ENCODE measurements at places on chromosomes 4 and X. TPM values are rescaled to one million over a fixed set of nuclear protein-coding genes. Genes with fewer than 3 reads are reported as not detected.

GRCh38 chr4:123421937-123422781 is 25.6 kb downstream of the SPRY1 start:
- no peak for DNase-seq
- no peaks in the 10 kb centered on the region for H3K36me3 ChIP-seq
- H3K27me3 ChIP-seq: no peaks in the 10 kb centered on the region

FAM236C gene
- not detected for total RNA-seq

FGB gene
- 0.38 TPM for total RNA-seq

GRCh38 chr4:164529058-164529457 is 224.9 kb upstream of the SMIM31 start:
- no peak for DNase-seq
- H3K27me3 ChIP-seq: no peaks in the 10 kb centered on the region
- H3K36me3 ChIP-seq: no peaks in the 10 kb centered on the region
- no peak overlapping the region for H3K4me3 ChIP-seq
- H3K27ac ChIP-seq: no peak overlapping the region

GRCh38 chr4:85496126-85496849 is 21.3 kb downstream of the ARHGAP24 start:
- no peak for DNase-seq
- H3K4me3 ChIP-seq: no peak overlapping the region
- no peaks in the 10 kb centered on the region for H3K27me3 ChIP-seq
- peak overlapping the region; percentile 23 for H3K27ac ChIP-seq

- H3K27me3 ChIP-seq: peaks cover 25% of the 10 kb centered on the region
- no peaks in the 10 kb centered on the region for H3K36me3 ChIP-seq
- no peak overlapping the region for H3K4me3 ChIP-seq
- no peak for DNase-seq
Observed at GRCh38 chrX:123311486-123311885, 127.4 kb downstream of the GRIA3 start.

DNA sequence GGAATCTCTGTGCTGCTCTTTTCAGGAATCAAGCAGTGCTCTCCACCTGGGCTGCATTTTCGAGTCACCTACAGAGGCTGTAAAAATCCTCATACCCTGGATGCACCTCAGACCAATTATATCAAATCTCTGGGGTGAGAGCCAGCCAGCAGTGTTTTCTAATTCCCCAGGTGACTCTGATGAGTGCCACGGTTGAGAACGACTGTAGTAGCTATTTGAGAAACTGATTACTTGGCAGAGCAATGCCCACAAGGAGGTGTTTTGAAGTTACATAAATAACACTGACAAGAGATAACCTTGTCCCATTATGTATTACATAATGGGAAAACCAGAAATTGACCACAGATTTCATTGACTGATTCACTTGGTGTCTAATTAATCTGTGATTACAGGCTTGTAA is 46.8 kb downstream of the CLCN4 start:
- no peaks in the 10 kb centered on the region for H3K36me3 ChIP-seq
- no peaks in the 10 kb centered on the region for H3K27me3 ChIP-seq
- H3K4me3 ChIP-seq: no peak overlapping the region
- no peak for DNase-seq

CENPVL2 gene
- total RNA-seq: not detected

- no peak overlapping the region for H3K27ac ChIP-seq
- H3K4me1 ChIP-seq: no peaks in the 10 kb centered on the region
- no peaks in the 10 kb centered on the region for H3K36me3 ChIP-seq
- no peaks in the 10 kb centered on the region for H3K27me3 ChIP-seq
Observed at GRCh38 chr4:165343353-165344191, 16.1 kb downstream of the MSMO1 start.

HS6ST2 gene
- 40.2 TPM for total RNA-seq

DNA sequence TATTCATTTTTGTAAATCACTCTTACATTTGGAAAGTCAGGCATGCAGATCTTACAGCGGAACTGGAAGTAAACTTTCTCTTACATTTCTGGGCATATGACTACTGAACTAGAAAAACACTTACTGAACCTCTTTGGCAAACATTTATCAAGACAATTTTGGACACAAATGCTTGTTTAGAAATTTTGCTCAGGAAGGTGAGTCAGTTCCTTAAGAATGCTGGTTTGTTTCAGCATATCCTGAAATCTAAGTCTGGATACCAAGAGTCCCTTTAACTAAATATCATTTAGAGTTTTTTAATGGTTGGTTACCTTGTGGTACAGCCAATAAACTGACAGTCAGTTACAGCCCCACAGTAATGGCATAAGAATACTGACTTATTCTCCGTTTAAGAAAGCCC is 15.0 kb downstream of the SHISA3 start:
- no peak overlapping the region for H3K27ac ChIP-seq
- no peak for DNase-seq
- no peaks in the 10 kb centered on the region for H3K27me3 ChIP-seq
- H3K36me3 ChIP-seq: no peaks in the 10 kb centered on the region

- no peaks in the 10 kb centered on the region for H3K4me1 ChIP-seq
- H3K27me3 ChIP-seq: no peaks in the 10 kb centered on the region
- no peak overlapping the region for H3K27ac ChIP-seq
Observed at GRCh38 chr4:114078636-114079035, 99.2 kb upstream of the ARSJ start.

TMSB15C gene
- 4.0 TPM for total RNA-seq

GRCh38 chr4:142085513-142086292 is 449.3 kb downstream of the IL15 start:
- H3K27me3 ChIP-seq: no peaks in the 10 kb centered on the region
- H3K27ac ChIP-seq: no peak overlapping the region
- H3K4me1 ChIP-seq: peaks cover 7% of the 10 kb centered on the region
- H3K36me3 ChIP-seq: peaks cover 4% of the 10 kb centered on the region
- H3K4me3 ChIP-seq: no peak overlapping the region

- no peaks in the 10 kb centered on the region for H3K27me3 ChIP-seq
- no peak overlapping the region for H3K27ac ChIP-seq
- no peaks in the 10 kb centered on the region for H3K36me3 ChIP-seq
- H3K4me1 ChIP-seq: peaks cover 11% of the 10 kb centered on the region
- no peak for DNase-seq
- H3K4me3 ChIP-seq: no peak overlapping the region
Observed at GRCh38 chr4:156906325-156906724, 65.3 kb downstream of the PDGFC start.

CSAG1 gene
- total RNA-seq: not detected

SLC26A1 gene
- total RNA-seq: 0.68 TPM

GRCh38 chrX:74449937-74450330 is 28.6 kb downstream of the SLC16A2 start:
- no peak overlapping the region for H3K4me3 ChIP-seq
- H3K4me1 ChIP-seq: no peaks in the 10 kb centered on the region
- H3K36me3 ChIP-seq: no peaks in the 10 kb centered on the region
- peaks cover 13% of the 10 kb centered on the region for H3K27me3 ChIP-seq

GRCh38 chr4:145102619-145103018 is 4.5 kb downstream of the ABCE1 start:
- H3K27me3 ChIP-seq: no peaks in the 10 kb centered on the region
- peaks cover 23% of the 10 kb centered on the region for H3K36me3 ChIP-seq
- no peak overlapping the region for H3K27ac ChIP-seq
- no peaks in the 10 kb centered on the region for H3K4me1 ChIP-seq
- no peak for DNase-seq
- H3K4me3 ChIP-seq: no peak overlapping the region

DMRTC1 gene
- total RNA-seq: not detected

GRCh38 chr4:120709991-120710390 is 212.5 kb downstream of the PRDM5 start:
- no peak for DNase-seq
- H3K27me3 ChIP-seq: no peaks in the 10 kb centered on the region
- no peak overlapping the region for H3K27ac ChIP-seq
- no peak overlapping the region for H3K4me3 ChIP-seq
- H3K36me3 ChIP-seq: no peaks in the 10 kb centered on the region
- H3K4me1 ChIP-seq: no peaks in the 10 kb centered on the region

IBSP gene
- total RNA-seq: not detected

DNA sequence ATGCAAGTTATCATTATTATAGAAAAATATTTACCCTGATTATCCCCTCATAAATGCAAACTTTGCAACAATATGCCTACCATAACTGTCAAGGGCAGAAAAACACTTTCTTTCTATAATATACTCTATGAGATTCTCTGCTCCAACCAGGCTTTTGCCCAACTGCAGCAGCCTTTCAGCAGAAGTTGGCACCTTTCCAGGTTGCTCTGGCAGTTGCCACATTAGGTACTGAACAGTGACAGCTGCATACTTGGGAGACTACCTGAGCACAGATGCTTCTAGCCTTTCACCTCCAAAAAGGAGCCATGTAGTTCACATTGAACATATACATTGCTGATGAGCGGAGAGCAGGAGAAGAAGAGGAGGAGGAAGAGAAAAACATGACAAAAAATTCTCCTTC is 69.5 kb upstream of the BRWD3 start:
- H3K4me3 ChIP-seq: no peak overlapping the region
- no peaks in the 10 kb centered on the region for H3K4me1 ChIP-seq
- no peaks in the 10 kb centered on the region for H3K36me3 ChIP-seq
- DNase-seq: peak; percentile 22

- H3K27ac ChIP-seq: no peak overlapping the region
- peak; percentile 0 for DNase-seq
- no peaks in the 10 kb centered on the region for H3K27me3 ChIP-seq
- no peaks in the 10 kb centered on the region for H3K4me1 ChIP-seq
- H3K4me3 ChIP-seq: no peak overlapping the region
Observed at GRCh38 chr4:89898304-89898716, 3.7 kb downstream of the MMRN1 start.

KIAA1210 gene
- total RNA-seq: not detected

GRCh38 chr4:139872274-139872673 is 206.7 kb downstream of the MGST2 start:
- peak overlapping the region; percentile 11 for H3K27ac ChIP-seq
- no peaks in the 10 kb centered on the region for H3K36me3 ChIP-seq
- no peak overlapping the region for H3K4me3 ChIP-seq
- no peaks in the 10 kb centered on the region for H3K27me3 ChIP-seq
- peaks cover 9% of the 10 kb centered on the region for H3K4me1 ChIP-seq

DNA sequence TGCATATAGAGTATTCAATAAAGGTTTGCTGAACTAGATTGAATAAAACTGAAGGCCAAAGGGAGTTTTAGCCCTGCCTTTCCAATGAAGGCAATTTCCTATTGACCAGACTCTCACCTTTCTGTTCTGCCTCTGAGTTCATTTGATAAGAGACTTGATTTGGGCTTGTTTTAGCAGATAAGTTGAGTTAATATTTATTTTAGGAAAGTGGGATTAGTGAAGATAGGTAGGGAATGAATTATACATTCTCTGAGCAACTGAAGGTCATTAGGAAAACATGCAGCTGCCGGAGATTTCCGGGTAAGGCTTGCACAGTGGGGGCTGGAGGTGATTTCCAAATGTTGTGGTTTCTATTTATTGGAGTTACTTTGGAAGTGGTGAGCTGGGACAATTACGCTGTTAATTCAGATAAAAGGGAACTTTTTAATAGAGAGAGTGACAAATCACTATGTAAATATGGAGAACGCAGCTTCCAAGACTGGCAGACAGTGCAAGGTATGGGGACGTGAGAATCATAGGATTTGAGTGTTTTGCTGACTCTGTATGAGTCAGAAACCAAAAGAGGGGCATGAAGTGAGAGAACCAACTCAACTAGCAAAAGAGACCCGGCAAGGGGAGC is 553.6 kb upstream of the BOD1L1 start:
- H3K4me3 ChIP-seq: peak overlapping the region; percentile 20
- peak; percentile 1 for DNase-seq
- H3K36me3 ChIP-seq: no peaks in the 10 kb centered on the region
- no peaks in the 10 kb centered on the region for H3K27me3 ChIP-seq
- H3K27ac ChIP-seq: peak overlapping the region; percentile 18
- H3K4me1 ChIP-seq: peaks cover 34% of the 10 kb centered on the region

FAM149A gene
- total RNA-seq: 45.5 TPM

GRCh38 chr4:16126714-16127113 is 42.9 kb upstream of the PROM1 start:
- H3K27me3 ChIP-seq: no peaks in the 10 kb centered on the region
- DNase-seq: no peak
- H3K4me3 ChIP-seq: no peak overlapping the region
- peaks cover 4% of the 10 kb centered on the region for H3K36me3 ChIP-seq
- peaks cover 20% of the 10 kb centered on the region for H3K4me1 ChIP-seq
- no peak overlapping the region for H3K27ac ChIP-seq

- no peak overlapping the region for H3K27ac ChIP-seq
- DNase-seq: no peak
- peaks cover 5% of the 10 kb centered on the region for H3K36me3 ChIP-seq
- no peaks in the 10 kb centered on the region for H3K27me3 ChIP-seq
- H3K4me3 ChIP-seq: no peak overlapping the region
Observed at GRCh38 chr4:118773429-118773792, 62.5 kb downstream of the SEC24D start.

STS gene
- total RNA-seq: 14.1 TPM

TEX13B gene
- total RNA-seq: not detected

DNA sequence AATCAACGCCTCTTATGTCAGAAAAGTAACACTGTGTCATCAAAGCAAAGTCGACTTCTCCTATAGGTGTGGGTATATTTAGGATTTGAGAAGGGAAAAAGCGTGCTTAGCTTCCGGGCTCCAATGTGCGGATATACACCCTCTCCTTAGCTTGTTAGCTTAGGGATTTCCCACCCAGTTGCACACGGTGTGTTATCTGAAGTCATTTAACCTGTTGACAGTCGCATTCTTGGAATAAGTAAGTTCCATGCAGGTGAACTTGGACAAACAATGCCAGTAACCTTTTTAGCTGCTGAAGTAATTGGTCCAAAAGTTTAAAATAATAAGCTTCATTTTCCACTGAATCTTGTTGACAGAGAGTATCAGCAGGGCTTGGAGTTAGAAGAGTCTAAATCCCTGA is 113.7 kb downstream of the SHROOM3 start:
- no peak overlapping the region for H3K4me3 ChIP-seq
- no peaks in the 10 kb centered on the region for H3K27me3 ChIP-seq
- H3K4me1 ChIP-seq: peaks cover 56% of the 10 kb centered on the region
- H3K36me3 ChIP-seq: no peaks in the 10 kb centered on the region
- DNase-seq: no peak

DNA sequence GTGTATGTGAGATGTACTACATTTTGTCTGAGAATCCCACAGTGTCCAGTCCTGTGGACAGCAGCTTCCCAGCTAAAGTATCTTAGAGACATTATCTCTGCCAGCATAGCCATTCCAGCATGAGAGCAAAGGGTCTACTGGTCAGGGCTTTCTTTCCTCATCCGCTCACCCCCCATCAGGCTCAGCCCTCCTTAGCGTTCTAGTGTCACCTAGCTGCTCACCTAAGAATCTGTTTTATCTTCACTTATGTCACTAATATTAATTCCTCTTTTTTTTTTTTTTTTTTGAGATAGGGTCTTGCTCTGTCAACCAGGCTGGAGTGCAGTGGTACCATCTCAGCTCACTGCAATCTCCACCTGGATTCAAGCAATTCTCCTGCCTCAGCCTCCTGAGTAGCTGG is 15.6 kb downstream of the RUFY3 start:
- no peaks in the 10 kb centered on the region for H3K27me3 ChIP-seq
- H3K27ac ChIP-seq: no peak overlapping the region
- H3K4me1 ChIP-seq: peaks cover 13% of the 10 kb centered on the region
- no peak overlapping the region for H3K4me3 ChIP-seq
- H3K36me3 ChIP-seq: peaks cover 6% of the 10 kb centered on the region

VCX gene
- total RNA-seq: not detected

GRCh38 chrX:134717698-134718097 is 59.4 kb upstream of the PLAC1 start:
- no peak for DNase-seq
- peaks cover 7% of the 10 kb centered on the region for H3K27me3 ChIP-seq
- no peak overlapping the region for H3K4me3 ChIP-seq
- peaks cover 10% of the 10 kb centered on the region for H3K4me1 ChIP-seq
- peaks cover 4% of the 10 kb centered on the region for H3K36me3 ChIP-seq
- no peak overlapping the region for H3K27ac ChIP-seq

Data from Calu3 (cell line).